Left forelimb (tissue), 1 donor: ENCODE measurements at places on chromosomes 16 and 17.
A peak's percentile ranks its signal among the peaks of the same experiment; 100 is the strongest.

DNA sequence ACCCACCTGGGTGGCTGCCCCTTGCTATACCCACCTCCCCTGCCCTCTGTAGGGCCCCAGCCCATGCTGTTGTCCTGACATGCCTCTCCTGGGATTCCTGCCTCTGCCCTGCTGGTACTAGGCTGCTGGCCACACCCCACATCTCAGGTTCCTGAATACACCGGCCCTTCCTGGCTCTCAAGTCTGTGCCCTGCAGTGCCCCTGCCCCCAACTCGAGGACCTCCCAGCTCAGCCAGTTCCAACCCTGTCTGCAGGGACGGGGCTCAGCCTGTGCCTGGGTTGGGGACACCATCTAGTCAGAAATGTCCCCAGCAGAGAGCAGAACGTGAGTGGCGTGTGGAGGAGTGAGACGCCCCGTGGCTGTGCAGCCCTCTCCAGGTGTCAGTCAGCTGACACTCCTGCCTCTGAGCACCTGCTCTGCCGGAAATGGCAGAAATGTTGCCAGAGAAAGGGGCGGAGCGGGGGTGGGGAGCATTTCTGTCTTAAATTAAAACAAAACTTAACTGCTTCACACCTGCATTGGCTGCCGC is 28.7 kb downstream of the ACSF3 start:
- no peak for DNase-seq

- no peak for DNase-seq
These were observed 2.9 kb downstream of the RNF167 start for GRCh38 chr17:4942760-4943508.

GRCh38 chr17:5209396-5209795 is 17.7 kb upstream of the ZNF594 start:
- no peak for DNase-seq

DNA sequence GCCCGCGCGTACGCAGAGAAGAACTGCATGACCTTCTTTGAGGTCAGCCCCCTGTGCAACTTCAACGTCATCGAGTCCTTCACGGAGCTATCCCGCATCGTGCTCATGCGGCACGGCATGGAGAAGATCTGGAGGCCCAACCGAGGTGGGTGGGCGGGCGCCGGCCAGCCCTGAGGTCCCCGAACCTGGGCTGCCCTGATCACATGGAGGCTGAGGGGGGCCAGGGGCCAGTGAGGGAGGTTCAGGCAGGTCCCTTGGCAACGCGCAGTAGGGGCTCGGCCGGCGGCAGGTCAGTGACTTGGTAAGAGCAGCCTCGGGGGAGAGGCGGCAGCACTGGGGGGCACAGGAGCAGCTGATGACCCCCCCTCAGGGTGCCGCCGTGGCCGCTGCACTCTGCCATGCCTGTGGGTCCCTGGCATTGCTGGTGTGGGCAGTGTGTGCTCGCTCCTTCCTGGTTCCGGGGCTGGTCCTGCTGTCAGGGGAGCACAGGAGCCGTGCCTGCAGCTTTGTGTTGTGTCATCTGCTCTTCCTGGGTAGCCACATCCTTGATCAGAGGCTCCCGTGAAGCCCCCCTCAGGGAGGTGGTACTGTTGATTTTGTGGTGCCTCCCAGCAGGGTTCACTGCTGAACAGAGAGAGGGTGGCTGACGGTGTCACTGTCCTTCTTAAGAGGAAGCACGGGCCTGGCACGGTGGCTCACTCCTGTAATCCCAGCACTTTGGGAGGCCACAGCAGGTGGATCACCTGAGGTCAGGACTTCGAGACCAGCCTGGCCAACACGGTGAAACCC is 4.6 kb upstream of the WFIKKN1 start:
- DNase-seq = no peak

DNA sequence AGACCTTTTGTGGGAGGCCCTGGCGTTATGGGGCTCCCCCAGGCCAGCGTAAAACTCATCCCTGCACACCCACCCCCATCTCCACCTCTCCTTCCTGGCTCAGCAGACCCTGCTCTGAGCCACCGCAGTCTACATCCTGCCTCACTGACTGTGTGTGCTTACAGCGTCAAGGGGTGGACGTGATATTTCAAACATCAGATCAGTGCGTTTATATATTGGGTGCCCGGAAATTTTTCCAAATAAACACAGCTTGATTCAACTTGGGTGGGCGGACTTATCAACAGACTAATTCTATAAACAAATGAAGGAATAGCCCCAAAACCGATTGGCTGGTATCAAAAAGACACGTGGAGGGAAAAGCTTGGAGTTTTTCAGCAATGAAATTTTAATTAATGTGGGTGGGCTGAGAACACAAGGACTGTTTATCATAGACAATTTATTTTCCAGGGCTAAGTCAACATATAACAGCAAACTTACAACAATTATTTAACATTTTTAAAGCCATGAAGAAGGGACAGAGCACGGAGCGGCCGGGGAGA is at the start of gene FOXL1:
Gene FOXL1, plus strand, starts transcription at position 489 of the 539 bp plus-strand sequence. CDS start 175 bp downstream, outside the sequence.
- DNase-seq = no peak

GRCh38 chr17:58310511-58311428 is 17.8 kb downstream of the TSPOAP1 start:
- DNase-seq = peak; percentile 56

DNA sequence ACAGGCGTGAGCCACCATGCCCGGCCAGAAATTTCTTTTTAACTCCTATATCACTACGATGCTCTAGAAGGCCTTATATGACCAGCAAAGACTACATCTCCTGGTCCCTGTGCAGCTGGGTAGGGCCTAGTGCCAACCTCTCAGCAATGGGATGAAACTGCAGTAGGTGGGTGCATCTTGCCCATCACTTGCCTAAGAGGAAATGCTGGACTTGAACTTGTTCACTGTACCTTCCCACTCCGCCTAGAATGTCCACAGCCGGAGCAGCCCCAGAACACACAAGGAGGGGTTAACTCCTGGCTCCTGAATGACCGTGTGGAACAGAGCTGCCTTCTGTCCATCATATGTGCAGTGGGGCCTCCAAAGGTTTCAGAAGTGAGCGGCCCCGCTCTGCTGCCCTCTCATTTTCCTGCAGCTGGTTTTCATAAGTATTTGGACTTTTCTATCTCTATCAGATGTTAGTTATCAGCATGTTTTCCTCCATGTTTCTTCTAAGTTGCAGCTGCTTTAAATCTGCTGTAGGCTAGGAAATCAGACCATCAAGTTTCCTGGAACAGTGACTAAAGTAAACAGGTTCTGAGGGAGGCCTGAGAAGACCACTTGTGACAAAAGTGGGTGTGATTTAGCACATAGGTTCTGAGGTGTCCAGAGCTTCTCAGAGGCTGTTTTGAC is 52.5 kb downstream of the WSB1 start:
- DNase-seq = no peak
